Adrenal gland (tissue), 19 donors: ENCODE measurements at places on chromosomes 1 and 21. TPM values are rescaled to one million over a fixed set of nuclear protein-coding genes. Genes with fewer than 3 reads are reported as not detected.
A peak's percentile ranks its signal among the peaks of the same experiment; 100 is the strongest.

The C1QA gene
- total RNA-seq = 655 TPM

GRCh38 chr1:3405974-3406867 is 48.2 kb upstream of the ARHGEF16 start:
- H3K4me1 ChIP-seq = no peaks in the 10 kb centered on the region
- H3K27me3 ChIP-seq = peaks cover 23% of the 10 kb centered on the region
- H3K27ac ChIP-seq = no peak overlapping the region
- no peak overlapping the region for H3K4me3 ChIP-seq
- H3K36me3 ChIP-seq = no peaks in the 10 kb centered on the region

DNA sequence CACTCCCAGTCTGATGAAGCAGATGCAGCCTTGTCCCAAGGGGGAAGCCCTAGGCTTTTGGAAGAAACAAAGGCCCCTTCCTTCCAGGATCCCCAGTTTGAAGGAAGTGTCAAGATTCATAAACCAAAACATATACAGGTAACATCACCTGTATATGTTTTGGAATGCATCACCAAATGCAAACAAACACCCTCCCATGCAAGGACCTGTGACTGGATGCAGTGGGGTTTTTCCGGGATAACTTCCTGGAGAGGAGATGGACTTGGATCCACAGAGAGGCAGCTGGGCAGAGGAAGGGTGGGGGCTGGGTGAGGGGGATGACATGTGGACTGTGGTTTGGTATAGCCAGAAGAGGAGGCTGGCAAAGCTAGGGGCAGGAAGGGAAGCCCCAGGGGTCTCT is 1.5 kb upstream of the PLA2G2F start:
- H3K36me3 ChIP-seq = no peaks in the 10 kb centered on the region
- DNase-seq = no peak
- no peaks in the 10 kb centered on the region for H3K4me1 ChIP-seq
- no peaks in the 10 kb centered on the region for H3K27me3 ChIP-seq
- H3K27ac ChIP-seq = no peak overlapping the region
- H3K4me3 ChIP-seq = no peak overlapping the region

GRCh38 chr1:17185485-17185860 is 19.5 kb upstream of the PADI1 start:
- H3K27me3 ChIP-seq = no peaks in the 10 kb centered on the region
- no peaks in the 10 kb centered on the region for H3K4me1 ChIP-seq
- no peak overlapping the region for H3K4me3 ChIP-seq
- no peaks in the 10 kb centered on the region for H3K36me3 ChIP-seq

DNA sequence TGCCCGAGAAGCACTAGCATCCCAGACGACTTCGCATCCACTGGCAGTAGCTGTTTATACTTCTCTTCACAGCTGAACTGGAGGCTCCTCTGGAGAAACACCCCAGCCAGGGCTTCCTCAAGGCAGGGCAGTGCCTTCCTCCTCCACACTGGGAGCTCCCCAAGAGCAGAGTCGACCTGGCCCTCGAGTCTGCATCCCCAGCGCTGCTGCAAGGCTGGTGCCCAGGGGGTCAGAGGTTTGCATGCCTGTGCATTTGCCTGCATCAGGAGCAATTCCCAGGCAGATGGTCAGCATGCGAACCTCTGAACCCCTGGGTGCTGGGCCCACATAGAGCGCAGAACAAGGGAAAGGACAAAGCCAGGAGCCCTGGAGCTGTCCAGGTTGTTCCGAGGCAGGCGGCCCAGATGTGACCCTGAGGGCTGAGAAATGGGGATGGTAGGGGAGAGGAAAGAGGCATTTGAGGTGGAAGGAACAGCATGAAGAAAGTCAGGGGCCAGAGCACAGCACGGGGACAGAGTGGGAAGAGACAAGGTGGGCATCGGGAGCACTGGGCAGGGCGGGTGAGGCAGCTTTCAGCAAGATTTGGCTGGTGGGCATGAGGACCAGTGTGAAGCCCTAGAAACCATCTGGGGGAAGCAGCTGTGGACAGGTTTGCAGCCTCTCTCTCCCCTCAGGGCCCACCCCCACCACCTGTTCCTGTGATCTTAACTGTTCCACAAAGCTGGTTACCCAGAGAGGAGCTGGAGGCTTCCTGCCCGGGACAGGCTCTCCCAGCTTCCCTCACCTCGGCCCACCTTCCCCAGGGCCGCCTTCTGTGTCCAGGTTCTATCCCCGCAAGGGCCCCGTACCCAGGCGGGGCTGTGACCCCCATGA is 6.4 kb upstream of the S100A8 start:
- DNase-seq = no peak
- H3K4me1 ChIP-seq = no peaks in the 10 kb centered on the region
- H3K27me3 ChIP-seq = no peaks in the 10 kb centered on the region
- no peaks in the 10 kb centered on the region for H3K36me3 ChIP-seq
- H3K4me3 ChIP-seq = no peak overlapping the region
- no peak overlapping the region for H3K27ac ChIP-seq

DNA sequence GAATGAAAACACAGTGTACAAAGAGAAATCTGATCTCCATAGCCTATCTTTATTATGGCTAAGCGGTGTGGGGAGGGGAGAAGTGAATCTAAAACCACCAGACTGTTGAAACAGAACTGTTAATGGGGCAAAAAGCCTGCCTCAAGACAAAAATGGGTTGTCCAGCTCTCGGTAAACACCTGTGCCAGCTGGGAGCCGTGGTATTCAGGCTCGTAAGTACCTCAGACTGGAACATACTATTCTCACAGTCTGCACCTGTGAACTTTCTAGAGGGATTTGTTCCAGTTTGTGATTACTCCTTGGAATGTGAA is 42.7 kb upstream of the ATP1A1 start:
- H3K4me1 ChIP-seq = no peaks in the 10 kb centered on the region
- DNase-seq = no peak
- H3K27me3 ChIP-seq = no peaks in the 10 kb centered on the region
- no peaks in the 10 kb centered on the region for H3K36me3 ChIP-seq
- H3K4me3 ChIP-seq = no peak overlapping the region

The WLS gene
- total RNA-seq = 103 TPM

DNA sequence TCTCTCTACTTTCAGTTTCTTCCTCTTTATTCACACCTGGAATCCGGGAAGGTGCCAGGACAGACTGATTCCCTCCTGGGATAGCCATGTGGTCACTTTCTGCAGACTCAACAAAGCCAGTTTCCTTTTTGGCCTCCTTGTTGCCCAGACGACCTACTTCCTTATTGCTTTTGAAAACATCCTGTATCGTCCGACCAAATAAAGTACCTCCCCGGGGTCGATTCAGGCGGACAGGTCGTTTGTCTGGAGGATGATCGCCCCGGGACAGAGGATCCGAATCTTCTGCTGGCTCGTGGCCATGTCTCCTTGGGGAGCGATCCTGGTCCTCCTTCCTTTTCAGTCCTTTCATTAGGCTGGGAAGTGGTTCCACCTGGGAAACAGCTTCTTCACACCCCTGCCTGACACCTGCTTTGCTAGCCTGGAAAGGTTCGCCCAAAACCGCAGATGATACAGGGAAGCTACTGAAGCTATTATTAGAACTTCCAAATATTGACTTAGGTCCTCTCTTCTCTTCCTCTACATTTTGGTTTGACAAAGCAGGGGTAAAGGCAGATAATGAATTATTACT is 1.2 kb downstream of the MCM3AP start:
- no peak overlapping the region for H3K27ac ChIP-seq
- peaks cover 18% of the 10 kb centered on the region for H3K4me1 ChIP-seq
- no peaks in the 10 kb centered on the region for H3K27me3 ChIP-seq
- DNase-seq = no peak
- H3K36me3 ChIP-seq = no peaks in the 10 kb centered on the region

The GUCA2A gene
- not detected for total RNA-seq

The FAM72D gene
- total RNA-seq = 0.16 TPM

The PLA2G2A gene
- 3.6 TPM for total RNA-seq

The FAM43B gene
- 35.4 TPM for total RNA-seq

The XCL1 gene
- total RNA-seq = not detected

DNA sequence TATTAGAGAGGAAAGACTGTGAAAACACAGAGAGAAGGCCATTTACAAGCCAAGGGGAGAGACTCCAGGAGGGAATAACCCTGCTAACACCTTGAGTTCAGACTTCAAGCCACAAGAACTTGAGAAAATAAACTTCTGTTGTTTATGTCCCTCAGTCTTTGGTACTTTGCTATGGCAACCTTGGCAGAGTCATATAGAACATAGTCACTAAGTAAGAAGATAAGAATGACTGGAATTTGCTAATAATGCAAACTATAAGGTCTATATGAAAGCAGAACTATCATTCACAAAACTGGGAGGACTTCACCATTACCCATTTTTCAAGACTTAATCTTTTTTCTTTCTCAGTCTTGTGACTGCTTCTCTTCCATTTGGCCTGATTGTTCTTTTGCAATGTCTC is 767.3 kb upstream of the ADAMTS5 start:
- no peaks in the 10 kb centered on the region for H3K27me3 ChIP-seq
- H3K4me3 ChIP-seq = no peak overlapping the region
- no peak overlapping the region for H3K27ac ChIP-seq
- DNase-seq = no peak
- H3K4me1 ChIP-seq = no peaks in the 10 kb centered on the region
- no peaks in the 10 kb centered on the region for H3K36me3 ChIP-seq

The AJAP1 gene
- 2.2 TPM for total RNA-seq

The TNFRSF8 gene
- 0.61 TPM for total RNA-seq

The EYA3 gene
- total RNA-seq = 28.9 TPM

- H3K27me3 ChIP-seq = no peaks in the 10 kb centered on the region
- no peak overlapping the region for H3K27ac ChIP-seq
- no peaks in the 10 kb centered on the region for H3K4me1 ChIP-seq
- no peaks in the 10 kb centered on the region for H3K36me3 ChIP-seq
Measured at GRCh38 chr1:191582169-191582568, 576.1 kb upstream of the RGS18 start.

GRCh38 chr21:37565530-37566223 is 199.1 kb downstream of the DYRK1A start:
- H3K4me1 ChIP-seq = peaks cover 18% of the 10 kb centered on the region
- H3K27me3 ChIP-seq = no peaks in the 10 kb centered on the region
- H3K4me3 ChIP-seq = no peak overlapping the region

DNA sequence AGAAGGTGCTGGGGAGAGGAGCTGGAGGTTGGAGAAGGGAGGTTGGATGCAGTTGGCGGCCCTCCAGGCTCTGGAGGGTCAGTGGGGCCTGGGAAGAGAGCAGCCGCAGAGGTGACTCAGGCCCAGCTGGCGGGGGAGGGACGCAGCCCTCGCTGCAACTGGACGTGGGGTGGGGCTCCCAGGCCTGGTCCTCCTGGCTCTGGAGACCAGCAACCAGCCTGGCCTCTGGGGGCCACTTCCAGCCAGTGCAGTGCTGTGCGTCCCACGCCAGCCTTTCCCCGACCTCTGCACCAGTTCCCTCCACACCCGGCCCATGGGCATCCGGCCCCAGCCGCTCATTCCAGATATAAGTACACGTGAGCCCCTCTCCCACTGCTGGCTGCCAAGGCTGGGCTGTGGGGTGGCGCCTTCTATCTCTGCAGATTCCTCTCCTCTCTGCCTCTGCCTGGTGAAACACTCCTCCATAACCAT is 38.0 kb upstream of the COL18A1 start:
- peaks cover 28% of the 10 kb centered on the region for H3K4me1 ChIP-seq
- H3K4me3 ChIP-seq = no peak overlapping the region
- H3K27me3 ChIP-seq = no peaks in the 10 kb centered on the region
- DNase-seq = peak; percentile 76

- H3K27ac ChIP-seq = no peak overlapping the region
- H3K4me1 ChIP-seq = no peaks in the 10 kb centered on the region
- H3K36me3 ChIP-seq = no peaks in the 10 kb centered on the region
- peak; percentile 56 for DNase-seq
Measured at GRCh38 chr1:1943834-1944570, 24.9 kb upstream of the TMEM52 start.

DNA sequence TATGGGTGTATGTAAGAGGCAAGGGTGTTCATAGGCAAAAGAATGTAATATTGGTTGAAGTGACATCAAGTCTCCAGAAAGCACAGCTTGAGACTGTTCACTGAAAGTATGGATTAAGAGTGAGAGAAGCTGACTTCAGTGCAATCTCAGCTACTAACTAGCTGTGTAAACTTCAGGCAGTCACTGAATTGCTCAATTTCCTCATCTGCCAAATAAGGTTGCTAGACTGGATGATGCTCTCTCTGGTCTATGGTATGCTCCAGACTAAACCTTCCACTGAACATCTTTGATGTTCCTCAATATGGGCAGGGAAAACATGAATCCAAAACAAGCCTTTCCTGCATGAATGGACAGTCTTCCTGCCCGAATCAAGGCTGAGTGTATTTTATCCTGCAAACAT is 111.8 kb upstream of the USH2A start:
- H3K4me1 ChIP-seq = no peaks in the 10 kb centered on the region
- no peaks in the 10 kb centered on the region for H3K36me3 ChIP-seq
- H3K27me3 ChIP-seq = no peaks in the 10 kb centered on the region
- no peak overlapping the region for H3K4me3 ChIP-seq
- DNase-seq = no peak

The TUFT1 gene
- total RNA-seq = 6.1 TPM

- no peak overlapping the region for H3K4me3 ChIP-seq
- peaks cover 8% of the 10 kb centered on the region for H3K4me1 ChIP-seq
- H3K36me3 ChIP-seq = no peaks in the 10 kb centered on the region
Measured at GRCh38 chr1:200130552-200130951, 103.0 kb downstream of the NR5A2 start.

DNA sequence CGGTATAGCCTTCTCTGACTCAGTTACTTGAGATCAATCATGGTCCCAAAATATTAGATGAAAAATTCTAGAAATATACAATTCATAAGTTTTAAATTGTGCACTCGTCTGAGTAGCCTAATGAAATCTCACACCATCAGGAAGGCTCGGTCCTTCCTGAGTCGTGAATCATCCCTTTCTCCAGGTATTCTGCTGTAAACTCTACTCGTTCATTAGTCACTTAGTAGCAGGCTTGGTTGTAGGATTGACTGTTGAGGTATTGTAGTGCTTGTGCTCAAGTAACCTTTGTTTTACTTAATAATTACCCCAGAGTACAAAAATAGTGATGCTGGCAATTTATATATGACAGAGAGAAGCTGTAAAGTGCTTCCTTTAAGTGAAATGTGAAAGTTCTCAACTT is 238.7 kb downstream of the OLFM3 start:
- no peaks in the 10 kb centered on the region for H3K36me3 ChIP-seq
- H3K27ac ChIP-seq = no peak overlapping the region
- no peaks in the 10 kb centered on the region for H3K27me3 ChIP-seq
- no peak for DNase-seq
- H3K4me3 ChIP-seq = no peak overlapping the region

DNA sequence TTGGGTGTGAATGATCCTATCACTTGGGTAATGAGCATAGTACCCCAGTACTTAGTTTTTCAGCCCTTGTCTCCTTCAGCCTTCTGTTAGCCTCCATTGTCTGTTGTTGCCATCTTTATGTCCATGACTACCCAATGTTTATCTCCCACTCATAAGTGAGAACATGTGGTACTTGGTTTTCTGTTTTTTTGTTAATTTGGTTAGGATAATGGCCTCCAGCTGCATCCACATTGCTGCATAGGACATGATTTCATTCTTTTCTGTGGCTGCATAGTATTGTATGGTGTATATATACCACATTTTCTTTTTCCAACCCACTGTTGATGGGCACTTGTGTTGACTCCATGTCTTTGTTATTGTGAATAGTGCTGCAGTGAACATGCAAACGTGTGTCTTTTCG is 39.6 kb upstream of the GPR52 start:
- no peaks in the 10 kb centered on the region for H3K4me1 ChIP-seq
- no peaks in the 10 kb centered on the region for H3K36me3 ChIP-seq
- DNase-seq = no peak
- H3K27me3 ChIP-seq = no peaks in the 10 kb centered on the region
- H3K4me3 ChIP-seq = no peak overlapping the region

The LCE1A gene
- total RNA-seq = not detected

GRCh38 chr1:226029093-226029496 is 30.0 kb upstream of the SDE2 start:
- H3K4me3 ChIP-seq = no peak overlapping the region
- H3K27ac ChIP-seq = no peak overlapping the region
- H3K4me1 ChIP-seq = peaks cover 3% of the 10 kb centered on the region
- no peak for DNase-seq
